ENCODE measurements at places on chromosomes 5 and 9. TPM values are rescaled to one million over a fixed set of nuclear protein-coding genes. Genes with fewer than 3 reads are reported as not detected.

ADAMTS13 gene
- 1.8 TPM for total RNA-seq

CDH9 gene
- total RNA-seq, result not detected

GPR150 gene
- under 0.01 TPM for total RNA-seq

ADAMTS6 gene
- total RNA-seq, result 117 TPM

PCDHB9 gene
- 2.2 TPM for total RNA-seq

SLC23A1 gene
- total RNA-seq, result not detected

OTP gene
- not detected for total RNA-seq

PRDM9 gene
- not detected for total RNA-seq

CDO1 gene
- 3.6 TPM for total RNA-seq

ANKRD55 gene
- total RNA-seq, result not detected

KIAA0825 gene
- 12.3 TPM for total RNA-seq

COL15A1 gene
- 29.7 TPM for total RNA-seq

PCDHA1 gene
- total RNA-seq, result under 0.01 TPM

SPATA31E1 gene
- total RNA-seq, result not detected

BSPRY gene
- total RNA-seq, result not detected

CA9 gene
- total RNA-seq, result not detected

SV2C gene
- total RNA-seq, result not detected

OMD gene
- total RNA-seq, result 8.0 TPM

APC gene
- total RNA-seq, result 76.9 TPM

RRAGA gene
- total RNA-seq, result 81.2 TPM

TTLL11 gene
- total RNA-seq, result 10.2 TPM

NAIP gene
- total RNA-seq, result 4.0 TPM

All from hair follicle dermal papilla cell (primary cell).